ENCODE measurements at places on chromosomes 3 and 15.

GRCh38 chr3:141401573-141402475 lies 33.5 kb downstream of the ZBTB38 start:
- DNase-seq: no peak

GRCh38 chr3:178181088-178181487 lies 355.1 kb upstream of the KCNMB2 start:
- no peak for DNase-seq

- DNase-seq: no peak
These were observed 75.2 kb downstream of the CHSY1 start for GRCh38 chr15:101176625-101177024.

DNA sequence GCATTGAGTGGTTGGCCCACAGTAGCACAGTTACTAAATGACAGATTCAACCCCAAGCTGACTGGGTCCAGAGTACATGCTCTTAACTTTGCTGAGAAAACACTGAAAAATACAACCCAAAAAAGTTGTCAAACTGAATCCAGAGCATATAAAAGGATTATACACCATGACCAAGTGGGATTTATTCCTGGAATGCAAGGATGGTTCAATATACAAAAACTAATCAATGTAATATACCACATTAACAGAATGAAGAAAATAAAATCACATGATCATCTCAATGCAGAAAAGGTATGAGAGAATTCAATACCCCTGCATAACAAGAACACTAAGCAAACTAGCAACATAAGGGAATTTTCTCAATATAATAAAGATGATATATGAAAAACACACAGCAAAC lies 98.5 kb downstream of the STAG1 start:
- no peak for DNase-seq

DNA sequence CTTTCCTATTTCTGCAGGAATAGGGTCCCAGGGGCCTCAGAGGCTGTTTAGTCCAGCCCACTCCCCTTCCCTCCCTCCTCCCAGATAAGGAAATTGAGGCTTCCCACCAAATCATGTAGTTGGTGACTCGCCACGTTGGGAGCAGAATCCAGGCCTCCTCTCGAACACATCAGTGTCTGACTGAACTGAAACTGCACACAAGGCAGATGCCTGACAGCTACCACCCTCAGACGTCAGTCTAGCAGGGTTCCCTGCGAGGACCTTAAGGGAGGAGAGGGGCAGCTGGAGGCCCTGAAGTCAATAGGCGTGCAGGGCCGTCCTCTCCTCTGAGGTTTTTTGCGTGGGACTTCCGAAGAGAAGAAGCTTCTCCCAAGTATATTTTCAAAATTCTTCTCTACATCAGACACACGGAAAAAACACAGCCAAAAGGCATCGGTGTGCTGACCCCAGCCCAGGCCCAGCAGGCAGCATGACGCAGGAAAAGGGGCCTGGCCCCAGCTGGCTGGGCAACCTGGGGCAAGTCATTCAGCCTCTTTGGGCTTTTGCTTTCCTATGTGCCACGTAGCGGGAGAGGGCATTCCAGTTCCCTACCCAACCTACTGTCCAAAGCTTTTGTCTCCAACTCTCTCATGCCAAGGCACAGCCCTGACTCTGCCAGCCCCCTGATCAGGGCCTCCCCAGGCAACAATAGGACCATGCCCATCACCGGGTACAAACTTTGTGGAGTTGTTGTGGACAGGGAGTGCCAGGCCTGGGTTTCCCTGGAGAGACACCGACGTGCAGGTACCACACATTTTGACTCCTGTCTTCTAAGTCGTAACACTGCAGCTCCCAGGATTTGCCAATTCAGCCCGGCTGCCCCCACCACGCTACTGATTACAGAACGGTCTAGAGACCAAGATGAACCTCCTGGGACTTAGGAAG lies 283.1 kb downstream of the XXYLT1 start:
- no peak for DNase-seq

- no peak for DNase-seq
These were observed 63.0 kb downstream of the CYP11A1 start for GRCh38 chr15:74304431-74304830.

GRCh38 chr3:25453619-25454004 lies 25.5 kb downstream of the RARB start:
- no peak for DNase-seq

DNA sequence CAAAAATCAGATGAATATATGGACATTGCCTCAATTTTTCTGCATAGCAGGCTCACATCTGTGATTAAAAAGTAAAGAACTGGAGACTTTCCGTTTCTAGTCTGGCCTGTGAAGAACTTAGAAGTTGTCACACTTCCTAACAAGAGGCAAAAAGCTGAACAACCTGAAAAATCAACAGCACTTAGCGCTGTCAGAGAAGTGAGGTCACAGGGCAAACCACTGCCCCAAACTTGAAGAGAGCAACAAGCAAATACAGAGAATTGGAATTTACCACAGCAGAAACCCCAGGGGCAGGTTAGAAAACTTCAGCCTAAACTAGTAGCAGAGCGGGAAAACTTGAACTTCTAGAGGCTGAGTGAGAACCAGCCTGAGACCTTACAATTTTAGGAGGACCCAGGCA lies 38.9 kb downstream of the CCDC54 start:
- DNase-seq: no peak

DNA sequence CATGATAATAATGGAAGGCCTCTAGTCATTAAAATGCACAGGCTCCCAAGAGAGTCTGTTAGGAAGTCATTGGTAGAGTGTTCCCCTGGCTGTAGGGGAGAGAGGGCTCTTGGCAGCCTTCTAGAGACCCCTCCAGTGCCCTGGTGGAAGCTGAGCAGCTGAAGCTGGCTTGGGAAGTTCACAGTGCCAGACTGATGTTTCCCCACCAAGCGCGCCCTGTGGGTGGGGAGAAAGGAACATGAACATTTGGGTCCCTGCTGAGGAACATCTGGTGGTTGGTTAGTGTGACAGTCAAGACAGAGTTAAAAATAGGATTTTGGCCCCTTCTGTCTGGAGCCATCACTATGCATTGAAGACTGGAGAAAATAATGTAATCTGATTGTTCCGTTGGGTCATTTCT lies 37.1 kb upstream of the RGMA start:
- DNase-seq: no peak

- no peak for DNase-seq
These were observed 5.6 kb upstream of the ASB14 start for GRCh38 chr3:57298041-57298440.

GRCh38 chr15:88028024-88028423 lies 228.5 kb downstream of the NTRK3 start:
- no peak for DNase-seq

GRCh38 chr3:57872606-57873005 lies 116.5 kb downstream of the SLMAP start:
- no peak for DNase-seq

DNA sequence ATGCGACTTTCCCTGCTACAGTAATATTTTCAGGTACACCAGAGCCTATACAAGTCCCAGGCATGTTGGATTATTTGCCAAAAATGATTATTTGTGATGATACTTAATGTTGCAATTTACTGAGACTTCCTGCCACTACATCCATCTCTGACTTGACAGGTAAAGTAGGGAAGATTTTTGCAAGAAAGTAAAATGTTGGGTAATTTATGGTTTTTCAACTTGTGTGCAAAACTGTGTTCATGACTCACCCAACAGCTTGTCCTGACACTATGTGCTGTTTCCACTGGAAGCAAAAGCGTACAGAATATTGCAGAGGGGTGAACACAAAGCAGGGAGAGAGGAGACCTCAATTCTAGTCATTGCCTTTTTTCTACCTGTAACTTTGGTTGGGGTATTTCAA lies 5.4 kb upstream of the CRBN start:
- no peak for DNase-seq

DNA sequence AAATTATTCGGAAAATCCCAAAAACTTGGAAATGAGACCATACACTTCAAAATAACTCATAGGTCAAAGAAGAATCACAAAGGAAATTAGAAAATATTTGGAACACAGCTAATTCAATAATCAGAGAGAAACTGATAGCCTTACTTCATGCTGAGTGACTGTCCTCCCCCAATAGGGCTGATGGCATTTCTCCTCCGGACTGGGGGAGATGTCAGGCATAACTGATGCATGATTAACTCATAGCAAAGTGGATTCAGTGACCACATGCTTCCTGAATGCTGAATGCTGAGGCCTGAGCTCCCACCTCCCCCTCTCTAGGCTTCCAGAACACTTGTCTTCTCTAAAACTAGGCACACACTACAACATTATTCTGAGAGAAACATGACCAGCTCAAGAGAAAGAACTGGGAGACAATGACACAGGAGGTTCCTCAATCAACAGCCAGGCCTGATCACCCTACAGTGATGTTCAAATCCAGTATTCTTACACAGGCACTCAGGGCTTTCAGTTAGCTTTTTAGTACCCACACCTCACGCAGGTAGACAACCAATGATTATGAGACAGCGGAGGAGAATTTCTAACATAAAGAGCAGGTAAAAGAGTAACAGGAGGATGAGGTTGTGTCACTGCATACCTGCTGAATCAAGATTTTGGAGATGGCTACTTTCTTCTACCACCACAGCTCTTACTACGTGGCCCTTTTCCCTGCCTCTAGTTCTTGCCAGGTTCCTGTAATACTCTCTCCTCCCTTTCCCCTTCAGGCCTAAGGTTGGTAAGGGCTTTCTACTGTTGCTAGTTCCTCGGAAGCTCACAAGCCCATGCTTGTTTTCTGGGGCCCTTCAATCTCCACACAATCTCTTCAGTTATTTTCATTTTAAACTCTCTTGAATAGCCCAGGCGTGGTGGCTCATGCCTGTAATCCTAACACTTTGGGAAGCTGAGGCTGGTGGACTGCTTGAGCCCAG lies 96.1 kb downstream of the FMN1 start:
- DNase-seq: no peak

- no peak for DNase-seq
These were observed 30.5 kb downstream of the CACNA2D2 start for GRCh38 chr3:50472958-50473357.

DNA sequence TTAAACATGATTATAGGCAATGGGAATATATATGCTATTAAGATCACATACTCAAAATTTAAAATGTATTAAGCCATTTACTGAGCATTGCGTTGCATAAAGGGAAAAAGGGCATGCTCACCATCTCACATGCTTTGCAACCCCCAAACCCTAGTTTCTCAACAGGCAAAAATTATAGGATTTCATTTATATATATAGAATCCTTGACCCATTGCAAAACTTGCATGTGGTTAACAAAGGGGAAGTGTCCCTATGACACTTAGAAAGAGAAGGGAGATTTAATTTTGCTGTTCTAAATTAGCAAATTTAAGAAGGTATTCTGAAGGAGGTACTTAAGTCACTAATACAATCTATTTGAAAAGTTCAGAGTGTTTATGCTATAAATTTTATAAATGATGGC lies 837.8 kb downstream of the DIPK2A start:
- DNase-seq: no peak

DNA sequence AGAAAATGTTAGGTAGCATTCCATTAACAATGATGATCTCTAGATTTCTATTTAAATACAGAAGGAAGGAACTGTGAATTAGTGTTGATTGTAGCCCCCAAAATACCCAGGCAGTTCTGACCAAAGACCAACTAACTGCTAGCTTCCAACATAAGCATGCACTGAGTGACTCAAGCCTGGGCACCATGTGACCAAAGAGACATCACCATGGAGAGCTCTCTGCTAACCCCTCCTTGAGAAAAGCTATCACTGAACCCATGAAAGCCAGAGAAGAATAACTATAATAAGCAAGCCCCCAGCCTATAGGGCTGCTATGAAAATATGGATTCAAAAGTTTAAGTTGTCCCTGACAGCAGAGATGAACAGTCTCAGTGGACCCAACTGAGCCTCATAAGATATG lies 310.2 kb downstream of the ULK4 start:
- DNase-seq: no peak

DNA sequence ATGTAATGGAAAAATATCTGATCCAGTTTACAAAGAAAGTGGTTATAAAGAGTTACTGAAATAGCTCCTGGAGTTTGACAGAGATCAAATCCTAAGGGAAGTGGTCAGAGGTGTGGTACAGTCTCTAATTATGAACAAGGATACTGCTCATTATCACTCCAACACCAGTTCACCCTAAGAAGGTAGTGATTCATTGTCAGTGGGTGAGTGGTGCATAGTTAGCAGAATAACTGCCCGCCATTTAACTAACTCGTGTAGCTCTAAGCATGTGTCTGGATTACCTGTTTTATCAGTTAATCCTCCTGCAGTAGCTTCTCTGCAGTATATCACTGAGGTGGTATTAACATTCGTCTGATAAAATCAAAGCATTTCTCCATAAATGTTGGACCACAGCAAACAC lies 700.1 kb downstream of the NLGN1 start:
- DNase-seq: no peak

DNA sequence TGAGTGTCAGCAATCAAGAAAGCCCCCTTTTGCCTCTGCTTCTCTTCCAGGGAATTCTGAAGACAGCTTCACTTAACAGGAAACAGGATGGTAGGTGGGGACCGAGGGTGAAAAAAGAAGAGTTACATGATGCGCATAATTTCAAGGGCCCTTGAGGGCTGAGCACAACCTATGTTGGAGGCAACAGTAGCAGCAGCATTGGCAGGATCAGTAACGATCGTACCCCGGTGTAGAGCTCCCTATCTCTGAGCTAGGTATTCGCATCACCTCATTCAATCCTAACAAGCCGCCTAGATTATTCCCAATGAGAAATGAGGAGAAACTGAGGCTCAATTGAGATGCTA lies 432 bp upstream of the RAD54L2 start:
- DNase-seq: no peak

DNA sequence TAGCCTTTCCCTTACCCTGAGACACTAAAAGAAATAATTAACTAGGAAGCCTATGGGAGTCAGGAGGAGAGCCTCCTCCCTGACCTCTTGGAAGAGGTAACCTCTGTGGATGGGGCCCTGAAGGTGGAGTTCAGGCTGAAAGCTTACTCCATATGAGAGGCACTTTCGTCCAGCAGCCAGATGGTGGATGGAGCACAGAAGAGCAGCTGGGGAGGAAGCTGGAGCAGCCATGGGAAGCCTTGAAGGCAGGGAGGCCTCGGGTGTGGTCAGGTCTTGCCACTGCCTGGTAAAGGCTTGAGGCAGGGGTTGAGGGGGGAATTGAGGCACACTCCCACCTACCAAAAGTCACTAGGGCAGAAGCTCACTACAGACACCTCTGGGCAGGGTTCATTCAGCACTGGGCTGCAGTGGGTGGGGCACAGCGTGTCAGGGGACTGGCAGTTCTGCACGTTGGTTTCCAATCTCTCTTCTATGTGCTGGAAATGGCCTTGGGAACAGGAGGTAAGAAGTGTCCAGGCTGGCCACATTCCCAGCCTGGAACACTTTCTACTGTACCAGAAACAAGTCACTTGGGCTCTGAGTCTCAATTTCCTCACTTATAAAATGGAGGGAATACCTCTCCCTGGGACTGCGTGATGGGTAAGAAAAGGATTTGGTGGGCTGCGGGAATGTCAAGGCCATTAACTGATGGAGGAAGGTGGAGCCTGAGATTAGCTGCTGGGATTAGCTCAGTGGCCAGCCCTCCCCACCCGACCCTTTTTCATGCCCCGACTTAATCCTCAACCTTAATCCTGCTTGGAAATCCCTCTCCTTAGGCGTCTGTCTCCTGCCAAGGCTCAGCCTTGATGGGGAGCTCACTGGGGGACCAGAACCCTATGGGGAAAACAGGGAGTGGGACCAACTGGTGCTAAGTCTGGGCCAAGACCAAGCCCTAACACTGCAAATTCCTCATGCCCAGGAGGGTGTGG lies 5.4 kb downstream of the PCBP4 start:
- DNase-seq: no peak
